ENCODE measurements at places on chromosomes 2 and 18. TPM values are rescaled to one million over a fixed set of nuclear protein-coding genes. Genes with fewer than 3 reads are reported as not detected.

Gene DLX1
- not detected for total RNA-seq

Gene CHRNG
- not detected for total RNA-seq

DNA sequence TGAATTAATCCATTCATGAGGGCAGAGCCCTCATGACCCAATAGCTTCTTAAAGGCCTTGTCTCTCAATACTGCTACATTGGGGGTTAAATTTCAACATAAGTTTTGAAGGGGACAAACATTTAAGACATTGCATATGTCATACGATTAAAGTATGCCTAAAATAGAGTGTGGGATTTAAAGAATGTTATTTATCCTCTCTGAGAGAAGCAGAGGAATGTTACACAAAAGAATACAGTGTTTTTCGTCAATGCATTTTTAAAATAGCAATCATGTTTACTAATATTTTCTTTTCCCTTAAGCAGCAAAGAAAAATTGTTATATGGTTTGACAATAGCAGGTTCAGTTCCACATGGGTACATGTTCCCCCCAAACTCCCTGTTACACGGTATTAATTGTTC, 363.1 kb downstream of the NUP35 start:
- no peaks in the 10 kb centered on the region for H3K36me3 ChIP-seq
- H3K4me1 ChIP-seq, result no peaks in the 10 kb centered on the region
- no peaks in the 10 kb centered on the region for H3K27me3 ChIP-seq
- no peak overlapping the region for H3K4me3 ChIP-seq
- no peak overlapping the region for H3K27ac ChIP-seq
- no peak for DNase-seq

GRCh38 chr2:11744631-11745394, 1.6 kb upstream of the LPIN1 start:
- DNase-seq, result no peak
- H3K27ac ChIP-seq, result peak overlapping the region; percentile 64
- no peaks in the 10 kb centered on the region for H3K36me3 ChIP-seq
- H3K4me1 ChIP-seq, result peaks cover 54% of the 10 kb centered on the region

Data from upper lobe of right lung (tissue), 1 donor.